ENCODE measurements at places on chromosomes 11 and 22. TPM values are rescaled to one million over a fixed set of nuclear protein-coding genes. Genes with fewer than 3 reads are reported as not detected.

DNA sequence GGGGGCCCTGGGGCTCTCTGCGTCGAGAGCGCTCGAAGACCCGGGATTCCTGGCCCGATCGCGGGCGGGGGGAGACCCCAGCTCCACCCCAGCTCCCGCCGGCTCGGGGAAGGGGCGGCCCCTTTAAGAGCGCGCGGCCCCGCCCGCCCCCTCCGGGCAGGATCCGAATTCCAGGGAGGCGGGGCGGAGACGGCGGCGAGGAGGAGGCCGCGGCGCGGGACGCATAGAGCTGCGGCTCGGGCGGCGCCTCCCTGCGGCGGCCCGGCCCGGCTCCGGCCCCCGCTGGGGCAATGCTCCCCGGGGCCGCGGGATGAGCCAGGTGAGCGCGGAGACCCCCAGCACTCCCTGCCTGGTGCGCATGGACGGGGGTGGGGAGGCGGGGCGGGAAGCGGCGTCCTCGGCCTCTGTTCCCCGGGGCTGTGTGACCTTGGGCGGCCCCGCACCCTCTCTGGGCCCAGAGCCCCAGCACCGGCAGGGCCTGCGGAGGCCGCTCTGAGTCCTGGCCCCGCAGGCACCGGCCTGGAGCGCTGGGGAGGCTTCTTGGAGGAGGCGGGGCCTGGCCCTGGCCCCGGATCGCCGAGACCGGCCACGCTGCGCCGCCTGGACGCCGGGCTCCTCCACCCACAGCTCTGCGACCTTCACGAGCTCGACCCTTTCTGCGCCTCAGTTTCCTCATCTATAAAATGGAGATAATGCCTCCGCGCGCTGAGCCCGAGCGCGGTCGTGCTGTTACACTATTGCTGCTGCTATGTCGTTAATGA, 565 bp downstream of the GAS2L1 start:
- peak overlapping the region; percentile 87 for H3K4me3 ChIP-seq
- peak overlapping the region; percentile 72 for H3K27ac ChIP-seq
- H3K27me3 ChIP-seq, result peaks cover 6% of the 10 kb centered on the region
- peaks cover 18% of the 10 kb centered on the region for H3K4me1 ChIP-seq

- no peak overlapping the region for H3K4me3 ChIP-seq
- H3K27ac ChIP-seq, result no peak overlapping the region
- H3K36me3 ChIP-seq, result no peaks in the 10 kb centered on the region
- H3K4me1 ChIP-seq, result no peaks in the 10 kb centered on the region
These were observed 1117.3 kb downstream of the BRD1 start for GRCh38 chr22:48710410-48710809.

DNA sequence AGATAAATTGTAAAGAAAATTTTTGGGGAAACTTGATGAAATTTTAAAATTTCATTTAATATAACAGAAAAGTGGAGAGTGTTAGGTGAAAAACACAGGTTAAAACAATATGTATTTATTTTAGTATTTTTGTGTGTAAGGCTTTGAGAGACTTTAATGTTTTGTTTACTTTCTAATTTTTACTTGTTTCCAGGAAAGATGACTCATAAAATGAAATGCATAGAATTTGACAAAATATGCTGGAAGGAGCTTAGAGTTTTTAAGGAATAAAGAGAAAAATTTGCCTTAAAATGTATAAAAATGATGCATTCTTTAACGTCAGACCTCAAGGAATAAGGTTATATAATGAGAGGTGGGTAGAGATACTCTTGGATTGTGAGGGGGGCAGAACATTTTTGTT, 1205.1 kb upstream of the CNTN5 start:
- no peaks in the 10 kb centered on the region for H3K27me3 ChIP-seq
- no peak for DNase-seq
- H3K27ac ChIP-seq, result no peak overlapping the region
- no peaks in the 10 kb centered on the region for H3K36me3 ChIP-seq

GRCh38 chr11:128765104-128765503, 71.2 kb downstream of the FLI1 start:
- H3K36me3 ChIP-seq, result peaks cover 35% of the 10 kb centered on the region
- peaks cover 22% of the 10 kb centered on the region for H3K4me1 ChIP-seq
- no peak overlapping the region for H3K4me3 ChIP-seq
- DNase-seq, result no peak

DNA sequence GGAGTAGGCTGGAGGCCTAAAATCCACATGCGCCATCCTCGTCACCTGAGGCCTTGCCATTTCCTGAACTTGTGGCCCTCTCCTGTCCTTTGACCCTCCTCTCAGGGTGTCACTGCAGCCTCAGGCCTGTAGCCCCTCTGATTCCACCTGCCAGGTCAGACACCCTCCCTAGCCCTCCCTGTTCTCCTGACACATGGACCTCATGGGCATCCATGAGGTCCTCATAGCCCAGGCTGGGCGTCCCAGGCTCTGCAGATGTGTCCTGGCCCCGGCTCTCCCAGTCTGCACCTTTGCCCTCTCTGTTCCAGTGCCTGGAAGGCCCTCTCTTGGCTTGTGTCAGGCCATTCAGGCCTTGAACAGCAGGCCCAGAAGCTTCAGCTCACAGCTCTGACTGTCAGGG, 15.8 kb downstream of the RAB36 start:
- H3K36me3 ChIP-seq, result no peaks in the 10 kb centered on the region
- no peaks in the 10 kb centered on the region for H3K4me1 ChIP-seq
- H3K27ac ChIP-seq, result no peak overlapping the region
- DNase-seq, result no peak
- H3K27me3 ChIP-seq, result no peaks in the 10 kb centered on the region

GRCh38 chr22:43085658-43086606, 3.3 kb downstream of the TTLL1 start:
- H3K27ac ChIP-seq, result peak overlapping the region; percentile 51
- DNase-seq, result no peak
- H3K36me3 ChIP-seq, result peaks cover 6% of the 10 kb centered on the region
- no peaks in the 10 kb centered on the region for H3K27me3 ChIP-seq
- H3K4me3 ChIP-seq, result no peak overlapping the region
- peaks cover 16% of the 10 kb centered on the region for H3K4me1 ChIP-seq

DNA sequence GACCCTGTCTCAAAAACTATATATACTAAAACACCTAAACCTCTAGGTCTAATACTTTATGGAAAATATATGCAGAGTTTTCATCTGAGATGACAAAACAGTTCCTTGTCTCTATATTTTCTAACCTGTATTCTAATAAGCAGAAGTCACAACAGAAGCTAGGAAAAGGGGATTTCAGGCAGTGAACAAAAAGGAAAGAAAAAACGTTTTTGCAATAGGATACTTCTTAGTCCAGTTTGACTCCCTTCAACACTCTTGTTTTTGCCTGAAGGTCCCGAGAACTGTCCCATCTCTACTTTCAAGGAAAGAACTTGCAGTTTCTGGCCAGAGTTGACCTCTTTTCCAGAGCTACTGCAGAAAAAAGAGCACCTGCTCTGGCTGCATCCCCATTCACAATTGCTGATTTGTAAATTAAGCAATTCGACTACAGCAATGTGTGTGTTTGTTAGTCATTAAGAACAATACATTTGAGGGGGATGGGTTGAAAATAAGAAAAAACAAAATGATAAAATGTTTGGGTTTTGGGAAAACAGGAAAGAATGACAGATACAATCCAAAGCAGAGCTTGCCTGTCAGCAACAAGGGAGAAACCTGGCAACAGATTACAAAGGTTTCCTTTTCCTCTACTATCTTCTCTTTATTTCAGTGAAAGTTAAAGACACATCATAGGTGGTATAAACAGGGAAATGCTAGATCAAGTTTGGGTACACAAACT, 160.0 kb downstream of the FCHSD2 start:
- peaks cover 7% of the 10 kb centered on the region for H3K4me1 ChIP-seq
- H3K4me3 ChIP-seq, result no peak overlapping the region
- H3K27me3 ChIP-seq, result no peaks in the 10 kb centered on the region
- H3K27ac ChIP-seq, result no peak overlapping the region
- no peak for DNase-seq
- H3K36me3 ChIP-seq, result peaks cover 37% of the 10 kb centered on the region

GRCh38 chr22:27283714-27284113, 517.8 kb downstream of the MN1 start:
- H3K4me3 ChIP-seq, result no peak overlapping the region
- H3K36me3 ChIP-seq, result no peaks in the 10 kb centered on the region
- H3K4me1 ChIP-seq, result no peaks in the 10 kb centered on the region
- DNase-seq, result no peak

The LIF gene
- total RNA-seq, result 508 TPM

The MGAT3 gene
- 7.0 TPM for total RNA-seq

GRCh38 chr11:47950396-47950795, 30.0 kb upstream of the PTPRJ start:
- H3K27me3 ChIP-seq, result no peaks in the 10 kb centered on the region
- peak; percentile 64 for DNase-seq
- no peaks in the 10 kb centered on the region for H3K36me3 ChIP-seq
- H3K27ac ChIP-seq, result peak overlapping the region; percentile 98
- H3K4me1 ChIP-seq, result peaks cover 36% of the 10 kb centered on the region
- peak overlapping the region; percentile 78 for H3K4me3 ChIP-seq

DNA sequence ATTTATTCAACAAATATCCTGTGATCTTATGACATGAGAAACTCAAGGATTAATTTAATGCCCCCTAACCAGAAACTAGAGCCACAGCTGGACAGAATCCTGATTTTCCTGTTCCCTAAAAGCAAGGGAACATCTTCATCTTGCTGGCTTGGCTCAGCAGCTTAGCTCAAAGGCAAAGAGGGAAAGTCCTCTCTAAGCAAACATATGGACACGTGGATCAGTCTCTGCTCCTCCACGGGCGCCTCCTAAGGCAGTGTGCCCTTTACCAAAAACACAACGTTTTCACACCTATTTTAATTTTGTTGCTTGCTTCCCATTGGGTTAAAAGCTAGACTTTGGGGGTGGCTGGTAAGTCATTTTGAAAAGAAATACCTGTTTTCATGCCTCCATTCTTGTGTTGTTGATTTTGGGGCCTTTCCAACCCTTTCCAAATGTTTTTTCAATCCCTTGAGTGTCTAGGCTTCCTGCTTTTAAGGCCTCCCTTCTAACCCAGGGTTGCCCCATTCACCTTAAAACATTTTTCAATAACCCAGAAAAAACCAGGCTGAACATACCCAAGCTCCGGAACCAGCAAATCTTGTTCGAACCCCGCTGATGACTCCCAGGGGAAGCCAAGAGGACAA, 15.5 kb downstream of the SLC1A2 start:
- H3K36me3 ChIP-seq, result no peaks in the 10 kb centered on the region
- no peak overlapping the region for H3K4me3 ChIP-seq
- H3K4me1 ChIP-seq, result peaks cover 2% of the 10 kb centered on the region
- peaks cover 17% of the 10 kb centered on the region for H3K27me3 ChIP-seq
- no peak overlapping the region for H3K27ac ChIP-seq
- no peak for DNase-seq

The ZBTB3 gene
- 14.0 TPM for total RNA-seq

GRCh38 chr22:35582861-35583670, 34.1 kb downstream of the MB start:
- DNase-seq, result peak; percentile 52
- no peaks in the 10 kb centered on the region for H3K4me1 ChIP-seq
- no peak overlapping the region for H3K27ac ChIP-seq
- no peaks in the 10 kb centered on the region for H3K27me3 ChIP-seq
- H3K36me3 ChIP-seq, result no peaks in the 10 kb centered on the region
- no peak overlapping the region for H3K4me3 ChIP-seq

The CAPN5 gene
- total RNA-seq, result 3.8 TPM

GRCh38 chr11:61475433-61475832, 33.1 kb upstream of the LRRC10B start:
- H3K4me3 ChIP-seq, result no peak overlapping the region
- no peak for DNase-seq
- H3K27me3 ChIP-seq, result no peaks in the 10 kb centered on the region
- H3K4me1 ChIP-seq, result peaks cover 12% of the 10 kb centered on the region
- H3K36me3 ChIP-seq, result peaks cover 5% of the 10 kb centered on the region
- H3K27ac ChIP-seq, result no peak overlapping the region

DNA sequence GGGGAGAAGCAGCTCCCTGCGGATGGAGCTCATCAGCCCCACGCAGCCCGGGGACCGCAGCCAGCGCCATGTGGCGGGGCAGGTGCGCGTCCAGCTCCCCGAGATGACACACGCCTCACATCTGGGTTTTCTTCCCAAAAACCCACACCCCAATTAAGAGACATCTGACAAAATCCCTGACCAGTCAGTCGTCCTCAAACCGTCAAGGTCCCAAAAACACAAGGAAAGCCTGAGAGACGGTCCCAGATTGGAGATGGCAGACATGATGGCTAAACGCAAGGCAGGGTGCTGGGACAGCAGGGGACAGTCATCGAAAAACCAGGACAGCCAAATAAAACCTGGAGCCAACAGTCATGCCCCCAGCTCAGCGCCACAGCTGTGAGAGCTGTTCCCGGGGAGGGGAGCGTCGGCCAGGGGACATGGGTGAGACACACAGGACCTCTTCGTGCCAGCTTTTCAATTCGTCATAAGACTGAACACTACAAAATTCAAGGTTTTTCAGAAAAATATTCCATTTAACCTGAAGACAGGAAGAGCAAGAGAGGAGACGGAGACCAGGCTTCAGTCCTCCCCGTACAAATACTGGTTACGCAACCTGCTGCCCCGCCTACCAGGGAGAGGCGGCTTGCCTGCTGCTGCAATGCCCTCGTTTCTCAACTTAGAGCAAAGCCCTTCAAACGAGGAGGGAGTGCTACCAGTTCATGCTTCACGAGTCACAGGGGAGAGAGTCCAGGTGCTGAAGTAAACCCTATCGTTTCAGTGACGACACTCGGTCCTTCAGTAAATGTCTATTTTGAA, 10.5 kb downstream of the TOLLIP start:
- H3K4me3 ChIP-seq, result no peak overlapping the region
- no peaks in the 10 kb centered on the region for H3K36me3 ChIP-seq
- H3K4me1 ChIP-seq, result no peaks in the 10 kb centered on the region
- no peak for DNase-seq

DNA sequence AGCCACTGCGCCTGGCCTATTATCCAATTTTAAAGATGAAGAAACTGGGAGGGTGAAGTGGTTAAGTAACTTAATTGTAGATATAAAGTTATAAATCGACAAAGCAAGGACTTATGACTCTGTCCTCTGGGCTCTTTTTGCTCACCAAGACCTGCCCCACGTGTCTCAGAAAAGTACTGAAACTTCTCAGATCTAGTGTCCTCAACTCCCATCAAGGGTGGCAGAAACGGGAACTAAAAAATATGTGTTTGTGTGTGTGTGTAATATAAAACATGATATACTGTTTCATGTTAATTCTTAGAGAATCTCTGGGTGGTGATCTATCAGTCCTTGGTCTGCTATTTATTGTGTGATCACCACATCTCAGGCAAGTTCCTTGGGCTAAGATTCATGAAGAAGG, 104.9 kb downstream of the GAB2 start:
- no peak overlapping the region for H3K27ac ChIP-seq
- H3K4me3 ChIP-seq, result no peak overlapping the region
- DNase-seq, result no peak
- H3K27me3 ChIP-seq, result peaks cover 10% of the 10 kb centered on the region

The DSCAML1 gene
- 1.4 TPM for total RNA-seq

The FLRT1 gene
- total RNA-seq, result not detected
